ENCODE measurements at places on chromosomes 2 and 18.

DNA sequence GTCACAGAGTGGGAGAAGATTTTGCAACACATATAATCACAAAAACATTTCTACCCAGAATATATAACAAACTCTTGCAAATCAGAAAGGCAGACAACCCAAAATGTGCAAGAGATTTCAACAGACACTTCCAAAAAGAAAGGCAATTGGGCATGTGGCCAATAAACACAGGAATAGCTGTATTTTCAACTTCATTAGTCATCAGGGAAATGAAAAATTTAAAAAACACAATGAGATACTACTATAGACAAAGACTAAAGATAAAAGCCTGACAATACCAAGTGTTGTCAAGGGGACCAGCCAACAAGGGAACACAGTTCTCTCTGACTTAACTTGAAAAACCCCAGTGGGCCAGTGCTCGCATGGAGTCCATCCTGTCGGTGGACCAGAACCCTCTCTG, 40.5 kb downstream of the MTHFD2 start:
- DNase-seq: no peak

GRCh38 chr2:195666113-195666712, 9.2 kb downstream of the SLC39A10 start:
- DNase-seq: no peak

- peak; percentile 89 for DNase-seq
These were observed 265.7 kb downstream of the TCF4 start for GRCh38 chr18:55322178-55322735.

DNA sequence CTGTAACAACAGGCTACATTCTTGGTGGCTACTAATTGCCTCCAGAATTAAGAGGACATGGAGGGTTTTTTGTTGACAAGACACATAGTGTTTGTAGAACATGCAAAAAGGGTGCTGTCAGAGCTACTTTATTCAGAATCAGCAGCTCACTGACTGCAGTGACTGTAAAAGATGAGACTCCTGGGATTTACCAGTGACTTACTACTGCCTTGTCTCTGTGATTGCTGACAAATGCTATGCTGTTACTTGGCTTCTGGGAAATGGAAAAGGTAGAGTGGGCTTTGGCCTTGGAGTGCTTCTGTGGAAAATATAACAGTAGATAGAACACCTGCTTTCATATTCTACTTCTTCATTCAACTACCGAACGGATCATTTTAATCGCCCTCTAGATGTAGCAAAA, 47.8 kb downstream of the GREB1L start:
- no peak for DNase-seq

DNA sequence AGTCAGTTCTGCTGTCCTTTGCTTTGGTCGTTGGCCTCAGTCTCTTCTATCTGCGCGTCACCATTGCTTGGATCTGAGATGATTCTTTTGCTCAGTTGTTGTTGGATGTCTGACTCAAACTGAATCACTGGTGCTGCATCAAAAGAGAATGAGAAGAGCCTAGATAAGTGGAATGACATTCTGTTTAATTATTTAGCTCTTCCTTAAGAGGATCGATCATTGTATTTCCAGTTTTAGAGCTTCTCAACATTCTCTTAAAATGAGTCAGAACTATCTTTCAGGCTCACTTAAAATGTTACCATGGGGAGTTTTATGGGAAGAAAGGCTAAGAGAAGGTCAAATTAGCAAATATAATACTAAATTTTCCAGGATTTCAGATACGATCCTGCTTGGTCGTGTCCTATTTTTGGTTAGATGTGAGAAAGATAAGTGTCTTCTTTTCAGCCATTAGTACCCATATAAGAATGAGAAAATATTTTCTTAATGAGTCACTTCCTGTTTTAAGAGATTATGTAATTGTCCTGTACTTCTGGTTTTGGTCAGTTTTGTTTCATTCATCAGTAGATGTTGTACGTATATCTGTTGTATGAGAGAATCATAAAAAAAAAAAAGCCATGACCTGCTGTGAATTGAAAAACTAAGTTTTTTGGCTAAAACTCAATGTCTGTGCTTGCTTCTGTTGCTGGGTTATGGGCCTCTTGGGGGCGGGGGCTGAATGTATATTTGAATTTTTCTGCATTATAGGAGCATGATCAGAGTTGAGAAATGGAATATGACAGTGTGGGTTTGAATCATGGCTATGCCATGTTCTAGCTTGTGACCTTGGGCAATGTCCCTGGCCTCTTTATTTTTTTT, 31.6 kb upstream of the CASP10 start:
- no peak for DNase-seq

DNA sequence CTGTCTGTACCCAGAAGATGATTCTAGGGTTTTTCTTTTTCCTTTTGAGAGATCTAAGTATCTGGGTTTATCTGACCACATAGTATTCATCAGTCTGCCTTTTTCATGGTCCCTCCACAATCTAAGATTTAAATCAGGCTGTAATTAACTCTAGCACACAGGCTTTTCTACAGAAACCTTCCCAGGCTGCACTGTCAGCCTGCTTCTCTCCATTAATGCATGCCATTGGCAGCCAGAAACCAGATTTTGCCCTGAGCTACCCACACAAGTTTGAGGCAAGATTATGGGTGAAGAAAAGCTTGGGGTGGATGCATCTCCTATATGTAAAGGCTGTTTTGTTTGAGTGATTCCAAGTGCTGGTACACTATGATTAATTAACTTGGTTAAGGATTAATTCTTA, 45.7 kb upstream of the EML4 start:
- no peak for DNase-seq

DNA sequence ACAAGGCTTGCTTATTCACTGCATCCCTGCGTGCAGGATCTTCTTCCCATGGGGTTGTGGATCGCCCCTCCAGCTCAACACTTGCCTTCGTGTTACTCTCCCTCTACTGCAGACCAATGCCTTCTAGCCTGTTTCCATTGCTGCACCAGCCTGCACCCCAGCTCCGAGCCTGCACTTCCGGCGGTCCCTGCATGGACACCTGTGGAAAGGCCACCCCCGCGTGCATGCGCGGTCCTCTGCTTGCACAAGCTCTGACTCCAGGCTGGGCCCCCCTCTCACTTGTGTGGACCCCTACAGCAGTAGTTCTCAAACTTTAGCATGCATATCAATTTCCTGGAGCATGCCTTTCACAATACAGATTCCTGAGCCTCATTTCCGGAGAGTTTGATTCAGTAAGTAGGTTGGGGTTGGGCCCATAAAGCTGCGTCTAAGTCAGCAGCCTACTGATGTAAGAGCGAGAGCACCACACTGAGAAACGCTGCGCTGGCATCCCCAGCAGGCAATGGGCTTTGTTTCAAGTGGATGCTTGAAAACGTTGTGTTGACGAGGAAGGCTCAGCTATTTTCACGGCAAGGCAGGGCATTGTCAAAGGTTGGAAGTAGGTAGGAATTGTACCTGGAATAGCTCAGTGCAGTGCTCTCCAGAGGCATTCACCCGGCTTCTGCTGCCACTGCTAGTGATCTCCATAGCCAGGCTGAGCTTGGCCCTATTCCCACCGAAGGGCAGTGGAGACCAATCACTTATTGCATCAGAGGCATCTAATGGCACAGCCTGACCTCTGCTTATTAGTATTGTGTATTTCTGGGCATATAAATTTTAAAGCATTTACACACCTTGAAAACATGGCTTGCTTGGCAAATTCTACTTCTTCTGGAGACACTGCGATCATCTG, 32.6 kb downstream of the CREG2 start:
- DNase-seq: no peak

DNA sequence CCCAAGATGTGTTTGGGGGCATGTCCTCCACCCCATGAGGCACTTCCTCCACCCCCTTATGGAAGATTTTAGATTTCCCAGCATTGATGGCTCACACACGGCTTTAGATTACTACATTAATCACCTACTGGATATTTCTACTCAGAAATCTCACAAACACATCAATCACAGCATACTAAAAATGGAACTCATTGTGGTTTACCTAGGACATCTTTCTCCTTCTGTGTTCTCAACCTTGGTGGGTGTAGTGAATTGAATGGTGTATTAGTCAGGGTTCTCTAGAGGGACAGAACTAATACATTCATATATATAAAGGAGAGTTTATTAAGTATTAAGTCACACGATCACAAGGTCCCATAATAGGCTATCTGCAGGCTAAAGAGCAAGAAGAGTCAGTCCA, 82.1 kb upstream of the CYRIA start:
- no peak for DNase-seq

DNA sequence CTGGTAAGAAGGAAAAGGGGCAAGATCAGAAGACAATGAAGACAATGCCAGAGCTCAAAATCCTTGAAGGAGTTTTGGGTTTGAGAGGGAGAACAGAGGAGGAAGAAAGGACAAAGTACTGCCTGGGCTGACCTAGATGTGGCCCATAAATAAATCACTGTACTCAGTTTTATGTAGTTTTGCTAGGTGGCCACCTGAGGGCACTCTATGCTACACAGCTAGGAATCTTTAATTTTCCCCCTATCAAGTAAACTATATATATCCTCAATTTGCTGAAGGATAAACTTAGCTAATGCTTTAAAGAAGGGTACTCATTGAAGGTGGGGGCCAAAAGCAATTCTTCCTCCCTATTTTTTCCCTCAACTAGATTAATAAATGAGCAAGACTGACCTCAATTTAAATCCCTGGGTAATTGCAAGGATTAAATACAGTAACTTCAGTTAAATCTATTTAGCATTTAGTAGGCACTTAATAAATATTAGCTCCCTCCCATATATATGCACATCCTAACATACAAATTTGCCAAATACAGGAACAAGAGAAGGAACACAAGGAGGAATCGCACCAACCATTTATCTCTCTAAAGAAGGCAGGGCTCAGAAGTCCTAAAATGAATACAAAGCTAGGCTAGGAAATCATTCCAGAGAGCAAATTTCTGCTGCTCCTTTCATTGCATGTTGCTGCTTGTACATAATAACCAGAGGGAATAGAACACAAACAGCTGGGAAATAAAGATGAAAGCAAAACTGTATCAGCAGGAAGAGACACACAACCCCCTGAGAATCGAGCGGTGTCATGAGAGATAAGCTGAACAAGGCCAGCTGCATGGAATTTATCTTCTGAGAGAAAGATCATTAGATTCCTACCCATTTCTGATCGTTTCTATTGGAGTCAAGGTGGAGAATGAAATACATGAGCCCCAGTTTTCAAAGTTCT, 540.1 kb downstream of the NRXN1 start:
- peak; percentile 9 for DNase-seq

GRCh38 chr2:241798081-241798630, 10.8 kb upstream of the NEU4 start:
- DNase-seq: no peak

- DNase-seq: no peak
These were observed 84.0 kb downstream of the SEPTIN10 start for GRCh38 chr2:109529532-109530449.

DNA sequence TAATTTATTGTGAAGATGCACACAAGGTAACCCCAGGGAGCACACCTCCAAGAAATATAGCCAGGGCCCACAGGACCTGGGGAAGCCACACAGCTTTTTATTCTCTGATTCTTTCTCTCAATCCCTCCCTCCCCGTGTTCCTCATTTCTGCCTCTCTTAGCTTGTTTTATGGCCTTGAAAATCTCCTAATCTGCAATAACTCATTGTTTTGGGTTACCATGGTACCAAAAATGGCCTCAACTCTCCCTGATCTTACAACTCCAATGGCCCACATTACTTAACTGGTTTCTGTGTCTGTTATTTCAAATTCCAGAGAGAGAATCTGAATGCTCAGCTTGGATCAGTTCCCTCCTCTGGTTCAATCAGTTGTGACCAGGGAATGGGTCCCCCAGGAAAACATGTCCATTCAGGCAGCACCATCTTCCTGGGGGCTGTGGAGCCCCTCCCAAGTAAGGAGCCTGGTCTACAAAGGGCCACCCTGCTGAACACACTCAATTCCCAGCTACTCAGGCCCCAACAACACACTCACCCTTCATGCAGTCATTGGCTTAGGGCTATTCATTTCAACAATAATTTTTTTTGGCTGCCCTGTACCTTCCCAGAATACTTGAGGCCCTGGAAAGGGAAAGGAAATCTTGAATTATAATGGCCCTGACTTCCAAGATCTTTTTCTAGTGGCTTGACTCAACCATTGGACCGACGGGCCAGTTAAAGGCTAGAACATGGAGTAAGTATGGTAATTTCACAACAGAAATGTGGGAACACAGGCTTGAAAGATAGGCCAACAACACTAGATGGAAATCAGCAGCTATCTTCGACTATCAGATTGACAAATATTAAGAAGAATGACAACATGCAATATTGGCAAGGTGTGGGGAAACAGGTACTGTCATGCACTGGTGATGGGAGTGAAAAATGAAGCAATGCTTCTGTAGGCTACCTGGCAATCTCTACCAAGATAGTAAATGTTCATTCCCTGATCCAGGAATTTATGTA, 41.6 kb upstream of the ST3GAL5 start:
- no peak for DNase-seq

GRCh38 chr18:76687304-76687962, 134.9 kb upstream of the ZNF236 start:
- peak; percentile 25 for DNase-seq

- DNase-seq: no peak
These were observed 1157.4 kb downstream of the RPIA start for GRCh38 chr2:89848763-89849368.

DNA sequence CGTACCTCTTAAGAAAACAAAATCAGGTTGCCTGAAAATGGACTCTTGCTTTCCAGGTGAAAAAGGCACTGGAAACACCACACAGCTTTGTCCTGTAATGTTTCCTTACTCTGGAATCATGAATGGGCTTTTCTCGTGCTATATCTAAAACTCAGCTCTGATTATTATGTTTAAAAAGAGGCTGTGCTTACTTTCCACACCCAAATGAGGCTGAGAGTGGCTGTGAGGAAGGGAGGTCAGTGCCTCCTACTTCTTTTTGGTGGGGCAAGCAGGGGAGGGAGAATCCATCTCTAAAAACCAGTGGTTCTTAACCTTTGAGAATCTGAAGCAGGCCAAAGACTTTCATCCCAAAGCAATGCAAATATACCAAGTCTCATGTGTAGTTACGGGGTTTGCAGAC, 148.6 kb downstream of the FAM210A start:
- no peak for DNase-seq

GRCh38 chr18:32445846-32446245, 24.8 kb downstream of the GAREM1 start:
- no peak for DNase-seq

DNA sequence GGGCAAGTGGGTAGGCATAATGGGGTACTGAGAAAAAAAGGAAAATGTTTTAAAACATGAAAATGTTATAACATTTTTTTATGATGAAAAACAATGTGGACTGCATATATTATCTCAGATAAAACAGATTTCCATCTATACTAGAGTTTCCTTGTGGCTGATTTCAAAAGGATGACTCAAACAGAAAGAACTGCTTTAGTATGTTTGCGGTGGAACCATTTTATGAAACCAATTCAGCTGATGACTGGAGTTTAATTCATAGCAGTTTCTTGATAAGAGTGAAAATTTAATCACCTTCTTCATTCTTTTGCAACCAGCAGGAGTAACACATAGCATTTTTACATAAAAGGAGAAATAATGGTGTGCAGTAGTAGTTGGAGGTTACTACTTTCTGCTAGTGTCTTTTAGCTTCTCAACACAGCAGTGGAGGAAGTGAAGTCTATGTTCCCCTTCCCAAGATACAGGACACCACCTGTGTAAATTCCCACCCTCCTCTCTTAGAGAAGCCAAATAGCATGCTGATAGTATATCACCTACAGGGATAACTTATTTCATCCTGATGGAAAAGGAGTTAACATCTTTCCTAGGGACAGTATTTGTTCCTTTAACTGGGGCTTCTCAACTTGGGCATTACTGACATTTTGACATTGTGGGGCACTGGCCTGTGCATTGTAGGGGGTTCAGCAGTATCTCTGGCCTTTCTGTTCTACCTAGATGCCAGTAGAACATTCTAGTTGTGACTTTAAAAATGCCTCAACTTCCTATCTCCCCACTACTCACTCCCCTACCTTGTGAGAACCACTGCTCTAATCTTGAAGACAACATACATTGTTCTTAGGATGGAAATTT, 29.9 kb downstream of the PELI1 start:
- no peak for DNase-seq

Data from glomerular endothelial cell (primary cell).